ENCODE measurements at places on chromosomes 5 and 9.

DNA sequence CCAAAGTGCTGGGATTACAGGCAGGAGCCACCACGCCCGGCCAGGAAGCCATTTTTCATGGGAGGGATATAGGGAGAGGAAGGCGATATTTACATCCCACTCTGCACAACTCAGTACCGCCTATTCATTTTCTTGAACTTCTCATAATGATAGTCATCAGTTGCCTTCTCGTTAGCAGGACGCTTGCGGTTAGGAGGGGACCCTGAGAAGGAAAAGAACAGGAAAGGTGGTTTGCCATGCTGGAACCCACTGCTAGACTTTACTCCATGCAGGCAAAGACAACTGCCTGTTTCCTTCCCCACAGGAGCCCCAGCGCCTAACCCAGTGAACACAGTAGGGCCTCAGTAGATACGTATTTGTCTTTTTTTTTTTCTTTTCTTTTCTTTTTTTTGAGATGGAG is 4.1 kb upstream of the TOR1A start:
- DNase-seq, result no peak

DNA sequence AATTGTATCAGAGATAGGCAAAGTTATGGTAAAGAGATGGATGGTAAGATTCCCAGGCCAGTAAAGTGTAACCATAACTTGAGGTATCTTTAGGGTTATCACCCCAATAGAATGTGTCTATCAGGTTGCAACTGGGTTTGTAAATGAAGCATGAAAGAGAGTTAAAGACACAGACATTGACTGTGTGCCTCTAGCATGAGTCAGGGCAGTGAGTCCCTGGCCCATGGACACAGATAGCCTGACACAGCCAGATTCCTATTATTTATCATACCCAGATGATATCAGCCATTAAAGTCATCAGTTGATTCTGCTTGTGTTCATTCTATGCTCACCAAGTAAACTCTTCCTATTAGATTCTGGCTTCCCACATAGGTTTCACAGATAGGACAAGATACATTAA is 33.5 kb upstream of the SNAPC3 start:
- no peak for DNase-seq

DNA sequence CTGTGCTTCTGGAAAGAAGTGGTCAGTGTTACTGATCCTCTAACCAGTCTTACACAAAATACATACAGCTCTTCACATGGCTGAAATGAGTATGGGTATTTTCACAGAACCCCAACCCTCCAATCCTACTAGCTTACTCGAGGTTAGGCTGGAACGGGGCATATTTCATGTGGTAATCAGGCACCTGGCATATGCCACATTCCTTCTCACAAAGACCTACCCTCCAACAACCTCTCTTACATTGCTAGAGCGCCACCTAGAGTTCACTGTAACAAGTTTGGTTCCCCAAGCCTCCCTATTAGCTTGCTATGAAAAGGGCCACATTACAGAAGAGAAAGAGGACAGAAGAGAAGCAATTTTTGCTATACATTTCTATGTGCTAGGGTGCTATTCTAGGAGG is 597.3 kb downstream of the PRELID2 start:
- DNase-seq, result peak; percentile 72

- no peak for DNase-seq
These were observed 418.0 kb downstream of the CETN3 start for GRCh38 chr5:89991592-89991991.

- DNase-seq, result no peak
These were observed 7.2 kb downstream of the TAS2R1 start for GRCh38 chr5:9622971-9623421.

GRCh38 chr9:125893277-125893676 is 146.1 kb downstream of the PBX3 start:
- DNase-seq, result no peak

DNA sequence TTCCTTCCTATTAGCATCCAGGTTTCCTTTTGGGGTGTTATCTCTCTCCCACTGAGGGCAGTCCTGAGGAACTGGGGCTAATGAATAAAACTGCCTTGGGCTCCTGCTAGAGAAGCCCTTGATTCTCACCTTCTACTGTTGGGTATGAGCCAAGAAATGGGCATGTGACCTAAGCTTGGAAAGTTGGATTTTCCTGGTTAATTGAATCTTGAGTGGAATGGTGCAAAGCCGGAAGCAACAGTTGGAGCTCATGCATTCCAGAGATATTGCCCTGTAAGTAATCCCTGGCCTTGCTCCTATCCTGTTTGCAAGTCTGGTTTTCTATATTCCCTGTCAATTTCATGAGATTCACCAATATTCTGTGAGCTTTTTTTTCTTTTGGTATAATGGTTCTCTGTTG is 158.5 kb upstream of the ELL2 start:
- no peak for DNase-seq

DNA sequence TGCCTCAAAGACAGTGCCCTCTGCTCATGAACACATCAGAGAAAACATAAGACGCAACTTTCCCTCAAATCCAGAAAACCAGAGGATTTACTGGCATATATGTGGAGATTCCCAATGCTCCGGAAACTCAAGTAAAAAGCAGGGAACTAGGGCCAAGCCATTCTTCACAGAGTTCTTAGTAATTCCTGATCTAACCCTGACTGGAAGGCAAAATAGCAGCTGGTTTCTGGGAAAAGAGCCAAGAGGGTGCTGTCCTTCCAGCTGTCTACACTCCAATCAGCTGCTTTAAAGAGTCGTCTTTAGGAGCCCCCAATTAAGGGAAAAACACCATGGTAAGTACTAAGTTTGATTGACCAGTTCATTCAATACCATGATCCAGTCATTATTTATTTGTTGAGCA is 49.6 kb downstream of the GNA14 start:
- peak; percentile 89 for DNase-seq

GRCh38 chr5:77073667-77074066 is 13.4 kb downstream of the ZBED3 start:
- no peak for DNase-seq

DNA sequence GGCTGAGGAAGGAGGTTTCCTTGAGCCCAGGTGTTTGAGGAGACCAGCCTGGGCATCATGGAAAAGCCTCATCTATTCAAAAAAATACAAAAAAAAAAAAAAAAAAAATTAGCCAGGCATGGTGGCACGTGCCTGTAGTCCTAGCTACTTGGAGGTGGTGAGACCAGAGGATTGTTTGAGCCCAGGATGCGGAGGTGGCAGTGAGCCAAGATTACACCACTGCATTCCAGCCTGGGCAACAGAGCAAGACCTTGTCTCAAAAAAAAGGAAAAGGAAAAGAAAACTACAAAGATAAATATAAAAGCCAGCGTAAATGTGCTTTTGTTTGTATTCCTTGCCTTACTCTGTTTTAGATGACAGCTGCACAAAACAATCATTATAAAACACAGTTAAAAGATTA is 2249.2 kb upstream of the C9orf72 start:
- no peak for DNase-seq

Data from endothelial cell of umbilical vein (primary cell).